ENCODE measurements at places on chromosomes 3 and 15.
A peak's percentile ranks its signal among the peaks of the same experiment; 100 is the strongest.

- no peak for DNase-seq
These were observed 398.9 kb downstream of the IGSF11 start for GRCh38 chr3:118635711-118636110.

- peak; percentile 2 for DNase-seq
These were observed 621.8 kb downstream of the MECOM start for GRCh38 chr3:169041677-169042171.

GRCh38 chr3:12287727-12288181 lies 1.1 kb upstream of the PPARG start:
- DNase-seq: no peak

- no peak for DNase-seq
These were observed 12.4 kb downstream of the TNK2 start for GRCh38 chr3:195895861-195896360.

GRCh38 chr3:164371681-164372080 lies 706.6 kb downstream of the SI start:
- DNase-seq: no peak

GRCh38 chr3:71987089-71987735 lies 202.3 kb upstream of the PROK2 start:
- DNase-seq: no peak

DNA sequence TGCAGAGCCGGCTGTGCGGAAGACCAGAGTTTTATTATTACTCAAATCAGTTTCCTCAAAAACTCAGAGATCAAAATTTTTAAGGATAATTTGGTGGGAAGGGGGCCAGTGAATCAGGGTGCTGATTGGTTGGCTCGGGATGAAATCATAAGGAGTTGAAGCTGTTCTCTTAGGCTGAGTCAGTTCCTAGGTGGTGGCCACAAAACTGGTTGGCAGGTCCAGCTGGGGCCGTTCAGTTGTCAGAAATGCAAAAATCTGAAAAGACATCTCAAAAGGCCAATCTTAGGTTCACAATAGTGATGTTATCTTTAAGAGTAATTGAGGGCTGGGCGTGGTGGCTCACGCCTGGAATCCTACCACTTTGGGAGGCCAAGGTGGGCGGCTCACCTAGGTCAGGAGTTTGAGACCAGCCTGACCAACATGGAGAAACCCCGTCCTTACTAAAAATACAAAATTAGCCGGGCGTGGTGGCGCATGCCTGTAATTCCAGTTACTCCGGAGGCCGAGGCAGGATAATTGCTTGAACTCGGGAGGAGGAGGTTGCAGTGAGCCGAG lies 2.3 kb upstream of the ZNF589 start:
- DNase-seq: no peak

DNA sequence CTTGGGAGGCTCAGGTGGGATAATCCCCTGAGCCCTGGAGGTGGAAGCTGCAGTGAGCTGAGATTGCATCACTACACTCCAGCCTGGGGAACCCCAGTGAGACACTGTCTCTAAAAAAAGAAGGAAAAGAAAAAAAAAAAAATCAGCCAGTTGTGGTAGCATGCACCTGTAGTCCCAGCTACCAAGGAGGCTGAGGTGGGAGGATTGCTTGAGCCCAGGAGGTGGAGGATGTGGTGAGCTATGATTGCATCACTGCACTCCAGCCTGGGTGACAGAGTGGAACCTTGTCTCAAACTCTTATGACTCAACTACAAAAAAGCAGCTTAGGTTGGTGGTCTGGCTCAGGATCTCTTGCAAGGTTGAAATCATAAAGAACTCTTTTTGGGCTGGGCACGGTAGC lies 19.3 kb upstream of the GPX1 start:
- DNase-seq: no peak

- DNase-seq: no peak
These were observed 21.3 kb upstream of the PLCH1 start for GRCh38 chr3:155766206-155766605.

- no peak for DNase-seq
These were observed 38.9 kb downstream of the CCDC54 start for GRCh38 chr3:107416138-107416537.

- no peak for DNase-seq
These were observed 2.7 kb upstream of the C2CD4A start for GRCh38 chr15:62063825-62064635.

DNA sequence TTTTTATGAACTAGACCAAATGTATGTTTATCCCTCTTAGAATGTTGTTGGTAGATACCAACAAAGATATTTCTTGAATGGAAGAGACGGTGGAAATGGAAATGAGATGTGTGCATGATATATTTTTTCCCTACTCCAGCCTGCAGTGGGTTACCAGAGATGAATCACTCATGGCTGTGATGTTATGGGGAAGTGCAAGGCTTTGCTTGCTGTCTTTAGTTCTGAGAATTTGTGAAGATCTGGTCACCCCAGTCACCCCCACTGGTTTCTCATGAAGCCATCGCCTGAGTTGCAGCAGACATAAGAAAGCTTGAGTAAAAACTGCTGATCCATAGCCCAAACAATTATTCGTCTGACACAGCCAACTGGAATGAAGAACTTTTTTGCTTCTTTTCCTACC lies 78.1 kb upstream of the EOMES start:
- no peak for DNase-seq

DNA sequence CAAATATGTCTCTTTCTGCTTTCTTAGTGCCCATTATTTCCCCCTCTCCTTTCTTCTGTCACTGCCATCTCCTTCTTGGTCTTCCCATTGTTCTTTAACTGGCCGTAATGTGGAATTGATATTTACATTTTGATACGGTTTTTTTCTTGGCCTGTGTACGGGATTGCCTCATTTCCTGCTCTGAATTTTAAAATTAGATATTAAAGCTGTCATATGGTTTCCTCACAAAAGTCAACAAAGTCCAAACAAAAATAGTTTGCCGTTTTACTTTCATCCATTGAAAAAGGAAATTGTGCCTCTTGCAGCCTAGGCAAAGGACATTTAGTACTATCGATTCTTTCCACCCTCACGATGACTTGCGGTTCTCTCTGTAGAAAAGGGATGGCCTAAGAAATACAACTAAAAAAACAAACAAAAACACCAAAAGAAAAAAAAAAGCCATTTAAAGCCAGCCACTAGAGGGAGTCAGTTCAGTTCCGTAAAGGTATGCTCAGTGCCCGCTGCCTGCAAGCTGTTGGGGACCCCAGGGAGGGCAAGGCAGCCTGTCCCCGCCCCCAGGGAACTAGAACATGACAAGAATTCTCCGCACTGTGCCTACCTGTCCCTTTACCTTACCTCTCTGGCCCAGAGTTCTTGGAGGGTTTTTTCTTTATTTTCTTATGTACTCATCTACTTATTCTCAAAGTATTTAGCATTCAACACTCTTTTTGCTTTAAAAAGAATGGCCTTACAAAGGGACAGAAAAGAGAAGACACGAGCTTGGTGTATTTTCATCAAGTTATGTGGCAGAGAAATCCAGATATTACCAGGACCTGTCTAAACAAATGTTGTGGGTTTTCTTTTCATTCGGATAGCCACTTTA lies 30.0 kb upstream of the NR2E3 start:
- no peak for DNase-seq

- no peak for DNase-seq
These were observed 287.1 kb downstream of the IL5RA start for GRCh38 chr3:2823031-2823430.

DNA sequence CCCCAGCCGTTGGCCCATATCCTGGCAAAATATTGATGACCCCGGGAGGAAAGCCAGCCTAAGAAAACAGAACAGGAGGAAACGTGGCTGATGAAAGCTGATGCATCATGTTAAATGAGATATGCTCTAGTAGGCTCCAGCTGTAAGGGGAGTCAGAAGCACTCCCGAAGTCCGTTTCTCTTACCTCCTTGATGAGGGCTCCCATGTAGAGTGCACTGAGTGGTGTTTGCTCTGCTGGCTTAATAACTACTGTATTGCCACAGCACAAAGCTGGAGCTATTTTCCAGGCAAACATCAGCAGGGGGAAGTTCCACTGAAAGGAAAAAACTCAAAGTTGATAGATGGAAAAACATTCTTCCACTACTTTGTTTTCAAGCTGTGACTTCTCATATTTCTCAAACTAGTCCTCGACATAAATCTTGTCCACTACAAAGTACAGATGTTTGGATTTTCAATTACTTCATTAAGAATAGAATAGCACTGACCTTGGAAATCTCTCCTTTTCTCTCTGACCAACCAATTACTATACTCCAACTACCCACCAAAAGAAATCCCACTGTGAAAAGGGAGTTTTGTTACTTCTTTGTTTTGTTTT lies 72.7 kb downstream of the ALDH1A2 start:
- no peak for DNase-seq

- DNase-seq: no peak
These were observed at the start of gene KCNMB2 for GRCh38 chr3:178536211-178537079. Gene KCNMB2, plus strand, starts transcription at chr3:178536436.

DNA sequence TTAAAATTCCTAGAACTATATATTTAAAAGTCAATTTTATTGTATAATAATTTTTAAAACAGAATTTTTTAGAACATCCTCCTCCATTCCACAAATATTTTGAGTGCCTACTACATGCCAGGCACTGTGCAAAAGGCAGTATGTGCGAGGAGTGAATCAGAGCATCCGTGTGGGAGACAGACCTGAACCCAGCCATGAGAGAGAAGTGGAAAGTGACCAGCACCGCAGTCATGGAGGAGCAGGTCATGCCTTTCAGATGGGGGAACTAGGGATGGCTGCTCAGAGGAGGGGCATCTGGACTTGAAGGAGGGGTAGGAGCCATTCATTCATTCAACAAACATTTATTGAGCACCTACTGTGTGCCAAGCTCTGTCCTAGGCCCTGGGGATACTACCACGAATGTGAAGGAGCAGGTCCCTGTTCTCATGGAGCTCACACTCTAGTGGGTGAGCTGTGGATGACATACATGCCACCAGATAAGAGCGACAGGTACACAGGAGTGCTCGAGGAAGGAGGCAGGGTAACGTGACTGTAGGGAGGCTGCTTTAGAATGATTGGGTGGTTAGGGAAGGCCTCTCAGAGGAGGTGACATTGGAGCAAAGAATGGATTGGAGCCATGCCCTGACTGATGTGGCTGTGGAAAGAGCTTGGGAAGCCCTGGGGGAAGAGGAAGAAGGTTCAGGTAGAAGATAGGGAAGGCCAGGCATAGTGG lies 3.1 kb upstream of the CHRNA3 start:
- DNase-seq: no peak

- no peak for DNase-seq
These were observed 68.9 kb upstream of the TLE3 start for GRCh38 chr15:70166506-70167087.

DNA sequence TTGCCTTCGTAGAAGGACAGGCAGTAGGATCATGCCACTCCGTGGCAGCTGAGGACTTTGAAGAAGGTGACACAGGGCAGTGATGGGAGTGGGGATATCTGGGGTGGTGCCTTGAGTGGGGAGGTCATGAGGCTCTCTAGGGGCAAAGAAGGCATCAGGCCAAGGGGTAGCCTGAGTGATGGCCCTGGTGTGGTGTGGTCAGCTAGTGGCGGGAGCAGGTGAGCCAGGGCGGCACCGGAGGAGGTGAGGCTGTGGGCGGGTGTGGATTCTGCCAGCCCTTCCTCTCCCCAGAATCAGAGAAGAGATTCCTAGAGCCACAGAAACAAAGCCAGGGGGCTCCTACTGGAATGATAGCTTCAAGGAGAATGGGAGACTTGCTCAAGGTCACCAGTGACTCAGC lies 18.4 kb downstream of the WNT7A start:
- no peak for DNase-seq

GRCh38 chr15:77869021-77869895 lies 208.3 kb downstream of the TBC1D2B start:
- DNase-seq: no peak

DNA sequence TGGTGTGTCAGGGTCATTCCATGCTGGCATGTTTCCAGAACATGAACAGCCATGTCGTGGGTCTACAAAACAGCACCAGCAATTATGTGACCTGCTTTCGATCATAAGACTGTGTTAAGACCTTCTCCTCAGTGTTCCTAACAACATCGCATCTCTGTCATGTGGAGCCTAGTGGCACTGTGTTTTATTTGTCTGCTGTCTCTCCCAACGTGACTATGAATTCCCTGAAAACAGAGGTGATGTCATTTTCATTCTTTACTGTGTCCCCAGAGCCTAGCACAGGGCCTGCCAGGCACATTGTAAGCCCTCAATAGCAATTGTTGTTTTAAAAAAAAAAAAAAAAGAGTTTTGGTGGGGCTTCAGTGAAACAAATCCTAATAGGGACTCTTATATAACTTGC lies 94.2 kb upstream of the IL12A start:
- DNase-seq: no peak

- no peak for DNase-seq
These were observed 53.8 kb downstream of the GRK7 start for GRCh38 chr3:141816958-141817357.

DNA sequence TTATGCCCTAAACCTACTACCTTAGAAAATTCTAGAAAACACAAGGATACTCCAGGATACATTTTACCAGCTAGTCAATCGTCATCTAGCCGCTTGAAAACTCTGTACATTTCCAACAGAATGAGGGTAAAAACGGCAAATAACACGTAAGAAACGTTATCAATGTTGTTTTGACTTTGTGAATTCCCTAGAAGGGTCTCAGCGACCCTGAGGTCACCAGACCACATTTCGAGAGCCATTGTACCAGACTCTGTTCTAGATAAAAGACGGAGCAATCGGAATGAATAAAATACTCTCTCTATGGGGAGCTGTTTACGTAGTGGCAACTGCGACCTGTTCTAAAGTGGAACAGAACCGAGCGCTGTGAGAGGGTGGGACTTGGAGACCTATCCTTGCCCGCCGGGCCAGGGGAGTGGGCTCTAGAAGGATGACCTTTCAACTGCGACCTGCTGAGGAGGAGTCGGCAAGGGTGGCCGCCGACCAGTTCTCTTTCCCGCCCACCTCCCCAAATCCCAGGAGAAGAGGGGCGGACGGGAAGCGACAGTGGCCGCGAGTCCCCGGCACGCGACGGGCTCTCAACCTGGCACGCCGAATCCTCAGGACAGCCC lies 778 bp upstream of the AP4E1 start:
- no peak for DNase-seq

DNA sequence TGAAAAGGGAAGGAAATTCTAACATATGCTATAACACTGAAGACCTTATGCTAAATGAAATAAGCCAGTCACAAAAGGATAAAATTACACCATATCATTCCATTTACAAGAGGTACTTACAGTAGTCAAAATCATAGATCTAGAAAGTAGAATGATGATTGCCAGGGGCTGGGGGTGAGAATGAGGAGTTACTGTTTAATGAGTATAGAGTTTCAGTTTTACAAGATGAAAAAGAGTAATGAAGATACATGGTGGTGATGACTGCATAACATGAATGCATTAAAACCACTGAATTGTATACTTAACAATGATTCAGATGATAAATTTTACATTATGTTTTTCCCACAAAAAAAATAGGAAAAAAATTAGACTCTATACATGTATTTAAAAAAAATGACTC lies 152.6 kb downstream of the SCAPER start:
- DNase-seq: no peak

GRCh38 chr3:31882431-31882830 lies 98.6 kb downstream of the OSBPL10 start:
- DNase-seq: no peak

- DNase-seq: no peak
These were observed at the start of gene ZNF501 for GRCh38 chr3:44729384-44729910. Gene ZNF501, plus strand, starts transcription at chr3:44729635. Its CDS starts 4,787 bp downstream, at chr3:44734422.

GRCh38 chr3:113038328-113038727 lies 47.5 kb downstream of the GTPBP8 start:
- DNase-seq: no peak

Measured in NCI-H1048 (cell line).